ENCODE measurements at places on chromosomes 2 and 18. TPM values are rescaled to one million over a fixed set of nuclear protein-coding genes. Genes with fewer than 3 reads are reported as not detected.

Gene REG1B
- not detected for polyA plus RNA-seq

Gene SLC8A1
- polyA plus RNA-seq, result not detected

Gene FLACC1
- polyA plus RNA-seq, result 0.64 TPM

Gene RFTN2
- not detected for polyA plus RNA-seq

Gene FBXO48
- polyA plus RNA-seq, result 0.44 TPM

Gene ST8SIA3
- polyA plus RNA-seq, result not detected

Gene DAPL1
- polyA plus RNA-seq, result not detected

Gene CBLN2
- not detected for polyA plus RNA-seq

Data from IgD-negative memory B cell (primary cell).